Spleen (tissue), 13 donors: ENCODE measurements at places on chromosomes 3 and 15.

GRCh38 chr3:43214616-43215015, 71.7 kb upstream of the SNRK start:
- DNase-seq: no peak

GRCh38 chr3:20185331-20185678, 701 bp downstream of the SGO1 start:
- no peak for DNase-seq

DNA sequence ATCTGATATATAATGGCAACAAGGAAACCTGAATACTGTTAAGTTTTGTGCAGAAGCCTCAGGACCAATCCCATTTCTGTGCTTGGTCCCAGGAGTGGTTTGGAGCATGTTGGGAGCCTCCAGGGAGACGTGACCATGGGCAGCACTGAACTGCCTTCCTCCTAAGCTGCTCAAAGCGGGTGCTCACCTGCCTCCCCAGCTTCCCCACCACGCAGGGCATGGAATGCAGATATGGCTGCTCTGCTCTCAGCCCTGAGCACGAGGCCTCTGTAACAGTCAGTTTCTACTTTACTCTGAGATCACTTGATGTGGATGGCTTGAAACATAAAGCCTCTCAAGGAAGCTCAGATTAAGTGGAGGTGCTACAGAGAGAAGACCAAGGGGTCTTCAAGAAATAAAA, 49.3 kb downstream of the MESD start:
- DNase-seq: no peak

DNA sequence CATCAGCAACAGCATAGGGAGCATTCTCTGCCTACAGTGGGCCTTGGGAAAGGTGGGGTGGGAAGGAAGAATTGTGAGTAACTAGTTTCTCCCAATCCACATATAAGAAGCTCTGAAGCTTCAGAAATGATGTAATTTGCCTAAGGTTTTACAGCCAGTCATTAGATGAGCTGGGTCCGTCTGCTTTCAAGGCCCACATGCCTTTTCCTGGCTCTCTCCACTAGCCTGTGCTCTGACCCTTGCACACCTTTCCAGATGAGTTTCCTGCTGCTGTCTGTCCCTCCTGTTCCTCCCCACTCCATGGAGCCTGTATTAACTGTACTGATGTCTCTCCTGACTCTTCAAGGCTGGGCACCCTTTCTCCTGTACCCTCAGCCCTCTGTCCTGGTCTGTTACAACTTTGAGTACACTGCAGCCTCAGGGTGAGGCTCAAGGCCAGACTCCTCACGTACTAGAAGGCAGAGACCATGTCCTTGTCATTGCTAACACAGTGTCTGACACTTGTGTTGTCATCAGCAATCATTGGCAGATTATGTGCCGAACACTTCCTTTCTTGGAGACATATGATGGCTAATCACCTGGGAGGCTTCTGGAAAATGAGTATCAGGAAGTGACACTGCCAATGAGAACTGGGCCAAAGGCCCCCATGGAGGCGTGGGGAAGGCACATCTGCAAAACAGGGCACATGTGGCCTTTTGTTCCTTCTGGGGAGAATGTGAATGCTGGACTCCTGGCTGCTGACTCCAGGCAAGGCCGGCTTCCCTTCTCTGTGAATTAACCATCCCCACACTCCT, 6.6 kb downstream of the TM6SF1 start:
- no peak for DNase-seq

DNA sequence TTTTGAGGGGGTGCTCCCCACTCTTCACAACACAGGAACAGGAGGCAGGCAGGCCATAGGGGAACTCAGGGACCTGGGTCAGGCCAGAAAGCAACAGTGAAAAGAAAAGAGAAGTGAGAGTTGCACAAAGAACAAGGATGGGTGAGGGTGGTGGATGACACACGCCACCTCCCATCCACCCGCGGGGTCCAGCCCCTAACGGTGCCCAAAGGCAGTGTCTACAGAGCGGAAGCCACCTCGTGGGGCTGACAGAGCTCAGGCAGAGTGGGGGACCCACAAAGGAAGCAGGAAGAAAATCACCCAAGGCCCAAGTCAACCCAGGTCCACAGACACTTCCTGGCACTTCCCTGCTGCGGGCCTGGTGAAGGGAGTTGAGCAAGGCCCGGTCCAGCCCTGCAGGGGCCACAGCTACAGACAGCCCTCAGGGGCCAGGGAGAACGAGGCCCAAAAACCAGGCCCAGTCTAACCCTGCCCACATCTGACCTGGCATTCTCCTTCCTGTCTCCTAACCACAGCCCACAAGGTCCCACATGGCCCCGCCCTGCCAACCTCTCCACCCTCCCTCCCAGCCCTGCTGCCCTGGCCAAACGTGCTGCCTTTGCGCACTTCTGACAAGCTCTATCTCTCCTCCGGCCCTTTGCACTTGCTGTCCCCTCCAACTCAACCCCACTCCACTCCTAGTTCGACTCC, 5.9 kb downstream of the NUP210 start:
- DNase-seq: peak; percentile 96

DNA sequence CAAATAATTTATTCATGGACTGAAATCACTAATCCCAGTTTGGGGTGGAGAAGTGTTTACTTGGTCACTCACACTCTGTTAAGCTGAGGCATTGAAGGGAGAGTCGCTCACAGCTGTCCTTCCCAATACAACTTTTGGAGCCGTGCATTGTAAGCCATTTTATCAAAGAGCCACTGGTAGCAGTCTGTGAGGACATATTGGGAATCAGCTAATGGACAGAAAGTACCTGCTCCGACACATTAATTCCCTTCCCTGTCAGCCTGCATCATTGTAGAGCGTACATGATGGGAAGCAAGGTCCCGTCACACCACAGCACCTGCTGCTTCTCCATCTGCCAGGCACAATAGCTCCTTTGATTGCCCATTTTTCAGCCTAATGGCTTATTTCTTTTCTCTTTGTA, 643.2 kb downstream of the SQOR start:
- DNase-seq: no peak

- DNase-seq: no peak
These were observed 30.8 kb downstream of the HLTF start for GRCh38 chr3:149055575-149055974.

DNA sequence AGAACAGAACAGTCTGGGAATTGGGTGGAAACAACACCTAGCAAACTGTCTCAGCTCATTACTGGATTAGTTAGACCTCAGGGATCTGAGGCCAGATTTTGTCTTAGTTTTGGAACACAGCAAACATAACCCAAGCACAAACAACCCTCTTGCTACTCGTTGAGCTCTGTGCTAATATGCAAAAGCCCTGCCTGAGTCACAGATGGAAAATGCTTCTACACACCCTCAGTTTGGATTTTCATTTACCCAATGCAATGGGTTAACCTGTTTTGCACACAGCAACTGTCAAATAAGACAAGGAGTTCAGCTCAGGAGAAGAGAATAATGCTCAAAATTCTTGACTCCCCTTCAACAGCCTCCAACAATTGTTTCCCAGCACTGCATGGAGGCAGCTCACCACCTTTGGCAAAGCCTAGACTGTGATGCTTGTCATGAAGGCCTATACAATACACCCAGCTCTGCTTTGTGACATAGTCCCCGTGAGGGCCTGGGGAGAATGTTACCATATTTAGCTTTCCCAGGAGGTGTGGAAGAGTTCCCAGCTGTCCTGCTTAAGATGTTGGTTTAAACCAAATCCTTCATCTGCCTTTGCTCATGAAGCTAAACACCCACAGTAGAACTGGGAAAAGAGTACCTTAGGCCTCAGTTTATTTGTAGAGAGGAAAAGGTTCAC, 68.9 kb upstream of the MNS1 start:
- no peak for DNase-seq

GRCh38 chr15:76996526-76997401, 1.8 kb downstream of the PSTPIP1 start:
- DNase-seq: peak; percentile 88

GRCh38 chr3:160052385-160053047, 63.9 kb downstream of the IL12A start:
- DNase-seq: no peak

- no peak for DNase-seq
These were observed 22.2 kb upstream of the DNAJC13 start for GRCh38 chr3:132395126-132395525.
